ENCODE measurements at places on chromosomes 5 and 9.

GRCh38 chr9:33164138-33164809 lies 2.9 kb downstream of the B4GALT1 start:
- DNase-seq = no peak

GRCh38 chr9:82149501-82149946 lies 161.0 kb downstream of the SPATA31D1 start:
- DNase-seq = no peak

DNA sequence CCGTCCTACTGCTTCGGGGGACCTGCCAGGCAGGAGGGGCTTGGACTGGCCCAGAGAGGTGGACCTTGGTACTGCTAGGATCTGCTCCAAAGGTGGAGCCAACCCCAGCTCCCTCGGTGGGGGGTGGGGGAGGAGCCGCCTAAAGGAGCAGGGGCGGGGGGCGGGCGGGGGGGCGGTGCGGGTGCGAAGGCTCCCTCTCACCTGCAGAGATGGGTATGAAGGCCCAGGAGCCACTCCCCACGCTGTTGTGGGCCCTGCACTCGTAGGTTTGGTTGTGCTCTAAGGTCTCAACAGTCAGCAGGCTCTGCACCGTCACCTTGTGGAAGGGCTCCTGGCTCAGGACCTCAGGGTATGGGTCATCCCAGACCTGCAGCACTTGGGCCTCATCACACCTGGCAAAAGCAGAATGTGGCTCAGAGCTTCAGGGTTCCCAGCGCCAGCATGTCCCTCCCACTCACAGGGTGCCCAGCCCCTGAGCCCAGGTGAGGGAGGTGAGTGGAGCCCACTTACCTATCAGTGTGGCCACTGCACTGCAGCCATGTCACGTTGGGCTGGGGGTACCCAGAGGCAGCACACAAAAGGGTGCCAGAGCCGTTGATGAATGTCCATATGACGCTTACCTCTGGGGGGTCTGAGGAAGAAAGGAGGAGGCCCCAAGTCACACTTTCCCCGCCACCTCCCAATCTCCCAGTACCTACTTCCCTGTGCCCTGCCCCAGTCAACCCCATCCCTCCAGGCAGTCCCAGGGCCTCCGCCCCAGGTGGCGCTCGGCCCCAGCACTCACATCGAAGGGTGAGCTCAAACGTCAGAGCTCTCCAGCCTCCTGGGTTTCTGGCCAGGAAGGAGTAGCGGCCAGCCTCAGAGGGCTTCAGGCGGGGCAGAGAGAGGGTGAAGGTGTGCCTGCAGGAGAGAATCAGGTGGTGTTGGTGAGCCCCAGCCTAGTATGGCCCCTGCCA lies 16.4 kb downstream of the CSF1R start:
- DNase-seq = no peak

GRCh38 chr9:123355761-123356431 lies at the start of gene CRB2:
CRB2 (plus strand) TSS chr9:123356197; CDS start chr9:123356261, 64 bp downstream.
- no peak for DNase-seq

GRCh38 chr5:81495286-81495685 lies 101.4 kb upstream of the ACOT12 start:
- DNase-seq = no peak

DNA sequence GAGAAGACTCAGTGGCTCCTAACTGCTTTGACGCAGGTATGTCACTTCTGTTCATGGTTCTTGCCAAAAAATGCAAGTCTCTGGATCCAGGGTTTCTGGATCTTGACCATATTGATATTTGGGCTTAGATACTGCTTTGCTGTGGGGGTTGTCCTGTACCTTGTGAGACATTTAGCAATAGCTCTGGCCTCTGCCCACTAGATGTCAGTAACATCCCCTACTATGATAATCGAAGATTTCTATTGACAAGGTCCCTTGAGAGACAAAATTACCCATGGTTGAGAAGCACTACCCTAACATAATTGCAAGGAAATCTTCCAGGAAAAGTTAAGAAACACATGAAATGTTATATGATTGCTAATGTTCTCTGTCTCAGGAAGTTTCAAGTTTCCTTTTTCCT lies 285.4 kb downstream of the TMEM232 start:
- no peak for DNase-seq

DNA sequence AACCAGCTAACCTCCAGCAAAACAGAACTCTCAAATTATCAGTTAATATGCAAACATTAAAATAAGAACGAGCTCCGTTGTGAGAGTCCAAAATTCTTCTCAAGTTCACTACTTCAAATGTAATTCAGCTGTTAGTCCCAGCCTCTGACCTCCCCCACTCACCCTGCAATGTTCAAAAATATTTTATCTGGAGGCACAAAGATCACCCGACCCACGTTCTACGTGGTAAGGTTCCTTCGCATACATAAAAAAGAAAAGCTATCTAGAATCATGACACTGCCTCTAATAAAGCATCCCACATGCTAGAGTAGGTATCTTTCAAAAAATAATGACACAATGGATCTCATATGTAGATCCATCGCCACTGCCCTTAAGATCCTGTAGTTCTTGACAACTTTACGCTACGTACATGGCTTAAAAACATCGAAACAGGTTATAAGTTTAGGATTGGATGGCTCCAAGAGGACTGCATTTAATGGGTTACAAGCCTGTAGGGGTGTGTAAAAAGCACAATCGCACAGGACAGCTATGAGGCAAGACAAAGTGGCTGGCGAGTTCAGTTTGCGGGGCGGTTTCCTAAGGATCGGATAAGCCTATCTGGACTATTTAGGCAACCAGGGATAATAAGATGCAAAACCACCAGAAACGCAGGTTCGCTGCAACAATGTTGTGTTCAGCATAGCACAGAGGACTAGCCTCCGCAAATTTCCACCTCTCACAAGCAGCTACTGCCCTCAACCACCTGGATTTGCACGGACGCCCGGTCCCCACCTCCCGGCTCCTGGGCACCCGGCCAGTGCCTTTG lies 969 bp downstream of the CLK4 start:
- peak; percentile 4 for DNase-seq

- no peak for DNase-seq
Observed at GRCh38 chr5:149410071-149410470, 31.0 kb upstream of the IL17B start.

GRCh38 chr5:136195971-136196820 lies 3.2 kb upstream of the SMIM32 start:
- DNase-seq = no peak

GRCh38 chr5:158737536-158738027 lies 362.1 kb downstream of the EBF1 start:
- no peak for DNase-seq

DNA sequence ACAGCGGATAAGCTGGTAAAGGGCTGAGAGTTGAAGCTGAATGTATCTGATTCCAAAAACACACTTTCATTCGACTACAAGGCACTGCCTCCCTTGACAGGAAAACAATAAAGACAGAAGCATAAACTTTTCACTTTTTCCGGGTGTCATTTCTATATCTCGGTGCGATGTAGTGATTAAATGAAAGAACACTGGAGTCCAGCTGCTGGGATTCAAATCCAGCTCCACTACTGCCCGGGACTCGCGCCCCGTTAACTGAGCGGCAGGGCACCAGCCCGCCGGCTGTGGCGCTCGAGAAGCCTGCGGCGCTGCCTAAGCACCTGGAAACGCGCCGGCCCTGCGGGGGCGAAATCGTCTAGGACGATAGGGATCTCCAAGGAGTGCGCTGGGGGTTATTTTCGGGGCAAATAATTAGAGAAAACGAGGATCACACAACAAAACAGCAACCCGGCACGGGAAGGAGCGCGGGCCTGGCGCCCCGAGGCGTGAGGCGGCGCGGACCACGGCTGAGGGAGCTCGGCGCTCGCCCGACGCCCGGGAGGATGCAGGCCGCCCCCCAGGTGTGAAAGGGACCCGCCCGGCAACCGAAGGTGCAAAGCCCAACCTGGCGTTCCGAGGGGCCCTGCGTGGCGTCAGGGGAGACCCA lies 837 bp downstream of the UIMC1 start:
- peak; percentile 39 for DNase-seq

DNA sequence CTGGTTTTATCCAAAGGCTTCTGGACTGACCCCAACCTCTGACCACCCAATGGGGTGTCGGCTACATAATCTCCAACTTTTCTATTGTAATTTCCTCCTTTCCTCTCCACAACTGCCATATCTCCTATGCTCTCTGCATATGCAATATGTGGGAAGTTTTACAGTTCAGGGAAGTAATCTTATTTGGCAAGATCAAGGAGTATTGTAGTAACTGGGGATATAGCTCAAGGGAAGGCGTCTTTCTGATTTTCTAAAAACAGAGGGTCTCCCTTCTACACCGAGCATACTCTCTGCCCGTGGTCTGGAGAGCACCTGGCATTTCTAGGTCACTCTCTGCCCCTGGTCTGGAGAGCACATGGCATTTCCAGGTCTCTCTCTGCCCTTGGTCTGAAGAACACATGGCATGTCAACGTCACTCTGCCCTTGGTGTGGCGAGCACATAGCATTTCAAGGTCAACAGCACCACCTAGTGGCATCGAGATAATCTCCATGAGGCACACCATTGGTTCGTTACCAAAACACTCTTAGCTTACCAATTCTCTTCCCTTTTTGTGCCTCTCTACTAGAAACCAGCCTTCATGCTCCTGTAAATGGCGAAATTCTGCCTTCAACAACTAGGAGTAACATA lies 616.4 kb upstream of the NUDT12 start:
- no peak for DNase-seq

DNA sequence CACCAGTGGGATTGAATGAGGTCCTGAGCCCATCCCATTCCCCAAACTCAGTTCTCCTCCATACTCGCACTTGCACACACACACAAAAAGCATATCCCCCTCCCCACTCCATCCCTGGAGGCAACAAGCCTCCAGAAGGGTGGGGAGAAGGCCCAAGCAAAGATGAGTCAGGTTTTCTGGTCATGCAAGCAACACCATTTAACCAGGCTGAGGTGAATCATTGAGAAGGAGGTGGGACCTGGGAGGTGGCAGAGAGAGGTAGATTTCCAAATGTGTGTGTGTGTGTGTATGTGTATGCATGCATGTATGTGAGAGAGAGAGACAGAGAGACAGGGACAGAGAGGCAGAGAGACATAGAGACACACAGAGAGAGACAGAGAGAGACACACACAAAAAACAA lies 185.2 kb upstream of the TRIM32 start:
- DNase-seq = no peak

- peak; percentile 20 for DNase-seq
Observed at GRCh38 chr5:134554319-134555222, 29.1 kb downstream of the JADE2 start.

- DNase-seq = no peak
Observed at GRCh38 chr5:132595624-132596023, 38.8 kb downstream of the RAD50 start.

DNA sequence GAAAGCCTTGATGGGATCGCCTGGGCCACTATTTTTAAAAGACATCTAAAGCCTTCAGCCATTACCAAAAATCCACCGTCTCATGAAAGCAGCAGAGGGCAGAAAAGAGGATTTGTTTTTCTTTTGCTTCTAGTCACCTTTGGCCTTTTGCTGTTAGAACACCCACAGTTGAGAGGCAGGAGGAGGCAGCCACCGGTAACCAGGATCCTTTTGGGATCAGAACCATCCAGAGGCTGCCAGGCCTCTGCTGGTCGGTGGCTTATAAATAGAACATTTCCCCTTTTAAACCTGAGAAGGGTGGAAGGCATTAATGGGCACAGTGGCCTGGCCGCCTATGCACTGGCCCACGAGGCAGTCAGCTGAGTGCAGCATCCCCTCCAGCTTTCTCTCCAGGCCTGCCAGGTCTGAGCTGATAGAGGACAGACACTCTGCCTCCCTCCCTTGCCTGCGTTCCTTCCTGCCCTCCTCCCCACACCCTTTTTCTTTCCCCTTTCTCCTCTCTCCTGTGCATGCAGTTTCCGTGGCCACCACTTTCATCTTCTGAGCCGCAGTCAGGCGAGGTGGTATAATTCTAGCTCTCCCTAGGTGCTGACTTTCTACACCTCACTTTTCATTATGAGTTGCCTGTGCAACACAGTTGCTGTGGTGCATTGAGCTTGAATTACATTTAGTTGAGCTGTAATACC lies 253.4 kb downstream of the ARHGAP26 start:
- peak; percentile 23 for DNase-seq

DNA sequence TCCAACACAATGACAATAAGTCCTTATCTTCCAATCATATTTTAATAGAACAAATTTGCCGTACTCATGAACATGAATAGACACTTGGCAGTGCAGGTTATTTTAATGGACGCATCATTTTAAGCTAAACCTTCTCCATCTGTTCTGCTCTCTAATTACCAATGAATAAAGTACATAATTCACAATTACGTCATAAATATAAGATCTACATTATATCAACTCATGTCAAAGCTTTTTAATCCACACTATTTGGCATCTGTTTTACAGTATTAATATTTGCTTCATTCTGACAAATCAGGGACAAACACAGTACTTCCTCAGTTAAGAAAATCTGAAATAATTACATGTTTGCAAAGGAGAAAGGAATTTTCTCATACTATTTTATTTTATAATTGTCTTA lies 344.1 kb upstream of the DMAC1 start:
- no peak for DNase-seq

DNA sequence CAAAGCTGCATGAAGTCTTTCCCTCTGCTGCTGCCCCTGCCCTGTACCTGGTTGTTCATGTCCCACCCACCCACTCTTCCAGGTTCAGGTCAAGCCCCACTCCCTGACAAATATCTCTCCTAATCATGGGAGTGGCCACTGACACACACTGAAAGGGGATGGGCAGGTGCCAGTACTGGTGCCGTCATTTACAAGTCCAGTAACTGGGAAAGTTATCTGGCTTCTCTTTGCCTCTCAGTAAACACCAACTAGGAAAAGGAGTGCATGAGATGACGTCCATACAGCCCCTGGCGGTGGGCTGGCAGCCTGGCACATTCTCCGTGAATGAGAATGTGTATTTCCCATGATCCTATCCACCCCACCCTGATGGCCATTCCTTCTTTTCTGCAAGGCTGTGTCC lies 225.2 kb downstream of the FSTL4 start:
- no peak for DNase-seq

- no peak for DNase-seq
Observed at GRCh38 chr9:108394726-108395125, 461.1 kb downstream of the ACTL7B start.

- no peak for DNase-seq
Observed at GRCh38 chr5:96931605-96932004, 4.3 kb upstream of the LNPEP start.

- no peak for DNase-seq
Observed at GRCh38 chr5:159179529-159180305, 29.6 kb downstream of the RNF145 start.

- DNase-seq = no peak
Observed at GRCh38 chr9:127175764-127176163, 53.3 kb upstream of the ANGPTL2 start.

- DNase-seq = no peak
Observed at GRCh38 chr5:115194676-115195075, 25.0 kb upstream of the TRIM36 start.

GRCh38 chr5:81181576-81182316 lies 51.4 kb upstream of the CKMT2 start:
- no peak for DNase-seq

DNA sequence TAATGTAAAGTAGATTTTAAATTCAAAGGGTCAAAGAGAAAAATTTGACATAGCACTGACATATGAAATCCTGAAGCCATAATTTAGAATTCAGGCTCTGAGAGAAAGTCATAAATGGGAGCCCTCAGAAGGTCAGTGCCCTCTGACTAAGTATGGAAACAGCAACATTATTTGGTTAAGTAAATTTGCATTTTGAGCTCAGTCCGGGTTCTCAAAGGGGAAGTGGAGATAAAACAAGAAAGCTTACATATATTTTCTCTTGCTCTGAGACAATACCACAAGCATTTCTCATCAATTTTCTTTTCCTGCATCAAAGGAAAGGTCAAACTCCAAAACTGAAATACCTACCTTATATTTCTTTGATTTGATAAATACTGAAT lies 348.0 kb downstream of the SEMA5A start:
- no peak for DNase-seq
